ENCODE measurements at places on chromosomes 2 and 18.

- DNase-seq = no peak
Measured at GRCh38 chr2:218320704-218321336, 28.5 kb upstream of the TMBIM1 start.

DNA sequence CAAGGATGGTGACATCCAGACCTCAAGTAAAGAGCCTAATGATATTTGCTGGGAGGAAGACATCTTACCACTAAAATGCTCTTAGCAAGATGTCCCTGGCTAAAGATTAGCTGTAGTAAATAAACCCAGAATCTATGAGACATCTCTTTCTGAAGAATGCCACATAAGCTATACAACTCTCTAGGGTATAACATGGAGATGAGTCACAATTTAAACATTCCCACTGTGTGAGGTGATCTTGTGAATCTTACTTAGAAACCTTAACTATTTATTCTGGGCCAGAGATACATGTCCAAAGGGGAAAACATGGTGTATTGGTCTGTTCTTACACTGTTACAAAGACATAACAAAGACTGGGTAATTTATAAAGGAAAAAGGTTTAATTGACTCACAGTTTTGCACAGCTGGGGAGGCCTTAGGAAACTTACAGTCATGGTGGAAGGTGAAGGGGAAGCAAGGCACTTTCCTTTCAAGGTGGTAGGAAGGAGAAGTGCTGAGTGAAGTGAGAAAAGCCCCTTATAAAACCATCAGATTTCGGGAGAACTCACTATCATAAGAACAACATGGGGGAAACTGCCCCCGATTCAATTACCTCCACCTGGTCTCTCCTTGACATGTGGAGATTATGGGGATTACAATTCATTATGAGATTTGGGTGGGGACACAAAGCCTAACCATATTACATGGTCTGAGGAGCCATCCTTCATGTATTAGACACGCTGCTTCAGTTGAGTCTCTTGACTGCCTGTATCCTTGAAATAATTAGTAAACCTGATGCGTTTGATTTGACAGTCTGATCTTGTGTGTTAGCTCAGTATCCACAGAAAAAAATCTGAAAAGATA lies 17.1 kb downstream of the KRCC1 start:
- DNase-seq = no peak

DNA sequence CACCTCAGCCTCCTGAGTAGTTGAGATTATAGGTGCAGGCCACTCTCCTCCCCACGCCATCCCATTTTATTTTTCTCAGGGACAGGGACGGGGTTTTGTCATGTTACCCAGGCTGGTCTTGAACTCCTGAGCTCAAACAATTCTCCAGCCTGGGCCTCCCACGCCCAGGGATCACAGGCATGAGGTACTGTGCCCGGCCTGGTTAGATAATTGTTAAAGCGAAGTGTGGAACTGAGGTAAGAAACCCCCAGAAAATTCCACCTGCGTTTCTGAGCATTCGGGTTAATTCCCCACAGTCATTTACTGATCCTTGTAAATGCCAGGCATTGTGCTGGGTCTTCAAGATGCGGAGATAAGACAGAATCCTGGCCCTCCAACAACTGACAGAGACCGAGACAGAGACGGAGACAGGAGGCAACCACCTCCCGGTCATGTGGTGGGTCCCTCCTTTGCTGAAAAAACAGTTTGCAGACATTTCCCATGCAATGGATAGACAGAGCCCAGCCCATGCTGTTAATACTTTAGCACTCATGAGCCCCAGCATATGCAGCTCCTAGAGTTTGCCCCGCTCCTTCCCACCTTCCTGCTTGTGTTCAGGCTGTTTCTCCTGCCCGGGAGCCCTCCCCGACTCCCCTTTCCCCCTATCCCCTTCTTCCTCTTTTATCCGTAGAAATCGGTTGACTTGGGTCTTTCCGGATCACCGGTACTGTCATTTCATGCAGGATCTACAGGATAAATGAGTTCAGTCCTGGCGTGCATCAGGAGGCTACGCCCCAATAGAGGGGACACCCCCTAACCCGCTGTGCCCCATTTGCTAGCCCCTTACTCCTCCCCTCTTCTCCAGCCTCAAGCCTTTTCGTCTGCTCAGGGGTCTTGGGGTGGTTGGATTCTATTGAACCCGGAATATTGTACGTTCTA lies 1.6 kb upstream of the RHOB start:
- no peak for DNase-seq

- no peak for DNase-seq
Measured at GRCh38 chr2:70767079-70767698, 811 bp downstream of the ADD2 start.

DNA sequence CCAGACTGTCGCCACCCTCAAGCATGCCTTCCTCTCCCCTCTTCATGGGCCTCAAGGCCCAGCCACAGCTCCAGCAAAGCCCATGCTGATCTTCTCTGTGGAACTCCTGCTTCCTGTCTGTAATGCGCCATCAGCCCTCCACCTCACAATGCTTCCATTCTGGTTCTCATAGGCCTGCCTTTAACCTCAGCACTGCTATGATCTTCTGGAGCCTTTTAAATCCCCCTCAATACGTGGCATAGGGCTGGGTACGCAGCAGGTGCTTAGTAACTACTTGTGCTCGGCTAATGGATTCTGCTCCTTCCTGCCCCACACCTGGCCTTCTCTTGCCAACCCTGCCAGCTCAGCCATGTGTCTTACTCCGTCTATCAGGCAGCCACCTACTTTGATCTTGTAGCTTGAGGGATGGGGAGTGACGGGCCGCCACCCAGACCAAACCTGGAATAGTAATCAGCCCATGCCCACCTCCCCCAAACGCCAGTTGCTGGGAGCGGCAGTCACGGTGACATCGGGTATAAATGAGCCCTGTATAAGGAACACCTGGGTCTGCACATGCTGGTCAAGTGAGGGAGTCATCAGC lies 106.7 kb upstream of the MCFD2 start:
- DNase-seq = no peak

- DNase-seq = no peak
Measured at GRCh38 chr2:2507417-2507997, 176.4 kb upstream of the MYT1L start.

DNA sequence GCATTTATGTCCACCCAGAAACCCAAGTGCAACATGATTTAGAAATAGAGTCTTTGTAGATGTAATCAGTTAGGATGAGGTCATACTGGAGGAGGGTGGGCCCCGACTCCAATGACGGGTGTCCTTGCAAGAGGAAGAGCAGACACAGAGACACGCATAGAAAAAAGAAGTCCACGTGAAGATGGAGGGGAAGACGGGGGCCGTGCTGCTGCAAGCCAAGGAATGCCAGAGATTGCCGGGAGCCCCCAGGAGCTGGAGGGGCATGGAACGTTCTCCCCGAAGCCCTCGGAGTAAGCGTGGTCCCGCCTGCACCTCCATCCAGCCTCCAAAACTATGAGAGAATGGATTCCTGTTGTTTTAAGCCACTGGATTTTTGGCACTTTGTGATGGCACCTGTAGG lies 51.6 kb downstream of the PTGR3 start:
- no peak for DNase-seq
